ENCODE measurements at places on chromosomes 7 and 10.
A peak's percentile ranks its signal among the peaks of the same experiment; 100 is the strongest.

GRCh38 chr7:80146545-80147182 lies 12.0 kb downstream of the GNAI1 start:
- DNase-seq = no peak

DNA sequence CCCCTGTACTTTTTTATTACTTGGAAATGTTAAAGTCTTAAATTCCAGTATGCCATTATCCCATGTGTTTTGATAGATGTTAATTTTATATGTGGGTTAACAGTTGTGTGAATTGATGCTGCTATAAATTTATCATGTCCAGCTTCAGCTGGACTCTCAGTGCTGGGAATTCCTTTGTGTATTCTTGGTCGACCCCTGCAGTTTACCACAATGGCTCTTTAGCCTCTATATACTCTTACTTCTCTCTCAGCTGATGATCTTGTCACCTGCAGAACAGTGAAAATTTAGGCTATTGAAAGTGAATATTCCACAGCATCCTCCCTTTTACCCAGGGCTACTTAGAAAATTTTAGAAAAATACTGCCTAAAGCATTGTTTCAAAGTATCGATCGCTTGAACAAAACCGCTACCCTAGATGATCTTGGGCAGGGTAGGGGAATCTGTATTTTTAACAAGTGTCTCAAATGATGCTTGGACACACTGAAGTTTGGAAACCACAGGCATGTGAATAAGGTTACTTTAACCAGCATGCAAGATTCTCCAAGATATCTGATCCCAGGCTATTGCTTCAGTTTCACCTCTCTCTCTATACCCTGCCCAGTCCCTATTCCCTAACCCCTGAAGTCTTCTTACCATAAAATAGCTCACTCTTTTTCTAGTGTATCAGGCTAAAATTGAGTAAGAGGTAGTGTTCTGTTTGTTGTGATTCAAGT lies 25.4 kb downstream of the LCOR start:
- DNase-seq = no peak

DNA sequence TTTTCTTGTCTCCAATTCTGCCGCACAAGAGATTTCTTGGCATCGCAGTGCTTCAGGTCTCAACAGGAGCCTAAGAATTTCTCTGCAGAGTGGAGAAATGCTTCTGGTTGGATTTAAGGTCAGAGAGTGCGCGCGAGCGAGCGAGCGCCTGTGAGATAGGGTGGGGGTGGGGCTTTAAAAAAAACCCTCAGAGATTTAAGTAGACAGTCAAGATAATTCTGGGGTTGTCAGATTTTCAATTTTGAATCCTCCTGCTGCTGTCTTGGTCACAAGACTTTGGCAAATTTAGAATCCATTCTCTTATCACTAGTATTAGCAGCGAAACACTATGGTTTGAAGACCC lies 49.7 kb downstream of the CPEB3 start:
- DNase-seq = no peak

- DNase-seq = no peak
Measured at GRCh38 chr10:24091256-24091655, 117.7 kb upstream of the KIAA1217 start.

GRCh38 chr10:133114251-133114650 lies 26.5 kb downstream of the ADGRA1 start:
- no peak for DNase-seq

- no peak for DNase-seq
Measured at GRCh38 chr10:67087135-67087425, 161.2 kb downstream of the LRRTM3 start.

GRCh38 chr7:17007841-17008240 lies 126.1 kb upstream of the AGR3 start:
- DNase-seq = no peak

DNA sequence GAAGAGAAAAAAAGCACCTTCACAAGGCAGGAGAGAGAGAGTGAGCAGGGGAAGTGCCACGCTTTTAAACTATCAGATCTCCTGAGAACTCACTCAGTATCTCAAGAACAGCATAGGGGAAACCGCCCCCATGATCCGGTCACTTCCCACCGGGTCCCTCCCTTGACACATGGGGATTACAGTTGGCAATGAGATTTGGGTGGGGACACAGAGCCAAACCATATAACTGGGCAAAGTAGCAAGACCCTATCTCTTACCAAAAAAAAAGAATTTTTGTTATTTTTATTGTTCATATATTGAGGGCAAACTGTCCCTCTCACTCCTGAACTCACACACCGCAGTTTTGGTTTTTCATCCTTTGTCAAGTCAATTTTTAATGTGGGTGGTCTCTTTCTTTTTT lies 18.2 kb upstream of the ZRANB1 start:
- DNase-seq = no peak

GRCh38 chr10:71288461-71288860 lies 30.6 kb upstream of the SLC29A3 start:
- DNase-seq = no peak

GRCh38 chr10:103800789-103801540 lies 54.4 kb downstream of the SH3PXD2A start:
- DNase-seq = peak; percentile 23

GRCh38 chr10:50211670-50212069 lies 39.6 kb downstream of the ASAH2 start:
- DNase-seq = no peak

DNA sequence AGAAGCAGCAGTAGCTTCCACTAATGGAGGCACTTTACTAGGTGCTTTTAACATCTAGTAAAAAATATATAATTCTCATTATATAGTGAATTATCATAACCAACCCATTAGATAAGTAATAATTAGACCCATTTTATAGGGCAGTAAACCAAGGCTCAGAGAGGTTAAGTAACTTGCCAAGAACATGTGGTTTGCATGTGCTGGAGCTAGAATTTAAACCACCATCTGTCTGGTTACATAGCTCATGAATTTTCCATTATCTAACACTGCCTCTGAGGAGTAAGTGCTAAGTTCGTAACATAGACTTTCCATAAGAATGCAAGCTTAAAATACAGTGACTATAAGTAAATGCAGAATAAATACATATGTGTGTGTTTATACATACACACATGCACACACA lies 41.9 kb downstream of the CREB3L2 start:
- DNase-seq = no peak

DNA sequence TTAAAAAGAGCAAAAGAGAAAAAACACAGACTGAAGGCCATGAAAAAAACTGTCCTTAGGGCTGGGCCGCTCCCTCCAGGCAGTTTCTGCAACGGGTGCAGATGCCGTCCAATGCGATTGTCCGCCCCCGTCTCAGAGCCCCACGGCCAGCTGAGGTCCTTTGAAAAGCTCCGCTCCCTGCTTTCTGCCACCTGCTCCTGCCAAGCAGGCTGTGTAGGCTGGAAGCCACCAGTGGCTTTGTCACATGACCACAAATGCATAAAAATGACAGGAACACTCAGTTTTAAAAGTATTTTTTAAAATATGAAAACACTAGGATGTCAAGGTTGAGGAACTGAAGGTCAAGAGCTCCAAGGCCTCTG lies 71.7 kb downstream of the AMZ1 start:
- no peak for DNase-seq

- no peak for DNase-seq
Measured at GRCh38 chr7:81590131-81590530, 179.7 kb downstream of the HGF start.

DNA sequence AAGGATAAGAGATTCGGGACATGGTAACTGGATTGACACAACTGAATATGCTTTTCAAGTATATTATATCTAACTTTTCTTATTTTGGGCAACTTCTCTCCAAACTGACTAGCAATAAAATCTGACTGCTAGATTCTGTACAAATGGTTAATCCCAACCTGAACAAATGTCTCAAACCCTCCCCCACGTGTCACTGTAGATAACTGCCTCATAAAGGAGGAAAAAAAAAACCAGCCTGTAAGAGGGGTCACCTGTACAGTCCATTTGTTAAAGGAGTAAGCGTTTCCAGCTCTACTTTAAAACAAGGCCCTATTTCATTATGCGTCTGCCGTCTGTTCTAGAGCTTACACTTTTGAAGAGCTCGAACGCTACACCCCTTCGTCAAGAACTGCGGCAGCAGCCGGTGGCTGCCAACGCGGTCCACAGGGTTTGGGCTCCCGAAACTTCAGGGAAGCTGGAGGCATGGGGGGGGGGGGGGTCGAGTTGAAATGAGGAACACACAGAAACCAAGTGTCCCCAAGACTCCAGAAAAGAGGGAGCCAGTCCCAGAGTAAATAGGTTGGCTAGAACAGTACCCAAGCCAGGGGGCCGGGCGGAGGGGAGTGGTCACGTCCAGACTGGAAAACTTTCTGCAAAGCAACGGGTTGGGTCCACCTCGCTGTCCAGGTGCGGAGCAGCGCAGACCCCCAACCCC lies 492 bp downstream of the COG5 start:
- no peak for DNase-seq

DNA sequence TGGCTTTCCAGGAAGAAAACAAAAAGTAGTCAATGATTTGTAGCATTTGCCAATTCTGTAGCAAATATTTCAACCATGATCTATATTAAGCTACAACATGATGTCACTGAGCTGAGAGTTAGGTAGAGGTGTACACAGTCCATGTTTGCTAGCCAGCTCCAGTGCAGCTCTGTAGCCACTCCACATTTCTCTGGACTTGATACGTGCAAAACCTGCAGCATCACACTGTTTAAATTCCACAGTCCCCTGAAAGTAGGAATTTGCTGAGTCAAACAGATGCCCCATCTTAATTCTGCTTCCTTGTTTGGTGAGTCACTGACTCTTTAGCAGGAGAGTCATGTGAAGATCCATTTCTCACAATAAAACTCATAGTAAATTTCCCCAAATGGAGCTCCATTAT lies 89.8 kb upstream of the LRRTM3 start:
- no peak for DNase-seq

GRCh38 chr7:127872122-127872521 lies 159.1 kb downstream of the LRRC4 start:
- no peak for DNase-seq

GRCh38 chr7:28575241-28575643 lies 162.9 kb downstream of the CREB5 start:
- DNase-seq = no peak

DNA sequence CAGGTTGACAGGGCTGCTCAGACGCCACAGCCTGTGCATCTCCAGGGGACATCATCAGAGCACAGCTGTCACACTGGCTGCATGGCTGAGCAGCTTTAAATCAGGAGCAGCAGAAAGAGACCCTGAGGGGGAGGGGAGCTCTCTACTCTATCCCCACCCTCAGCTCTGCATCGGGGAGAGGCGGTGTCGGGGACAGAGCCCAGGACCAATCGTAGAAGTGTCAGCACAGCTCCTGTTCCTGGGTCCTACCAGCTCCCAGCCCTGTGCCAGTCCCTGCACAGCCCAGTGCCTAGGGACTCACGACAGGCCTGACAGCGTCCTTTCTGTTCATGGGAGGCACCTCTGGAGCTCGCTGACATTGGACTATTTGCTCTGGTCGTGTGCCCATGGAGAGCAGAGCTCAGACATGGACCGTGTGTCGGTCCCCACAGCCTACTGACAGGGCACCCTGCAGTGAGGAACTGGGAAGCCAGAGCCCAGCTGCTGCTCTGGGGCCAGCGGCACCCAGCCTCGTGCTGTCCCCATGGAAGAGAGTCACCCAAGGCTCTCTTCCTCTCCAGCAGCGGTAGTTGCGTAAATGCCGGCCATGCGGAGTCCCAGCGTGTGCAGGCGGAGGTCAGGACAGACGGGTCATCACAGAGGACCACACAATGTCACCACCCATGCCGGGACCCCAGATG lies 20.4 kb upstream of the ANTXRL start:
- DNase-seq = no peak

GRCh38 chr7:151389768-151390597 lies 19.9 kb downstream of the WDR86 start:
- DNase-seq = no peak

- DNase-seq = no peak
Measured at GRCh38 chr7:128351296-128352152, 7.8 kb upstream of the RBM28 start.

- no peak for DNase-seq
Measured at GRCh38 chr7:55977831-55978230, 13.4 kb downstream of the NIPSNAP2 start.

- DNase-seq = peak; percentile 67
Measured at GRCh38 chr7:99393355-99394187, 14.8 kb downstream of the PDAP1 start.

DNA sequence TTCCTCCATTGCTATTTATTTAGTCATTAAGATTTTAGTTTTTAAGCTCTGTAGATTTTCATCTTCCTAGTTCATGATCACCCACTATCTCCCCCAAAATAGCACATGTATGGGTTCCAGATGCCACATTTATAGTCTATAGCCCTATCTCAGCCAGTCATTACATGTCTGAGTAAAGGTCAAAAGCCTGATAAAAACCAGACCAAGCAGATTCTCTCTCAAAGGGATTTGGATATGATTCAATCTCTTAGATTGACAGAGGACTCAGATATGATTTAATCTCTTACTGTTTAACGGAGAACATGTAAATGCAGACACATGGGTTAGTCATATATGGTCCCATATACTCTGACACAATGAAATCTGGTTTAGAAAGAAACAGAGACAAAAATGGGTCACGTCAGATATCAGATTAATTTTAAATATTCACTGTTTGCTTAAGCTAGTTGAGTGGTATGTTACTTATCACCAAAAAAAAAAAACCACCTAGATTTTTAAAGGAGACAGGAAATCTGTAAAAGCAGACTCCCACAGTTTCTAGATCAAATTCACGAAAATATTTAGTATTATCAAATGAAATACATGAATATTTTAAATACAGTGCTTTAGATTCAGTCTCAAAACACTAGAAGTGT lies 107.0 kb upstream of the LRRN3 start:
- DNase-seq = no peak

All from neural crest cell (in vitro differentiated cells).